ENCODE measurements at places on chromosomes 5 and 9. TPM values are rescaled to one million over a fixed set of nuclear protein-coding genes. Genes with fewer than 3 reads are reported as not detected.

The GPRIN1 gene
- total RNA-seq = 3.0 TPM

The TNFAIP8 gene
- 117 TPM for total RNA-seq

The BTNL8 gene
- 0.18 TPM for total RNA-seq

The NEUROG1 gene
- not detected for total RNA-seq

The PKN3 gene
- 28.0 TPM for total RNA-seq

The MAMDC2 gene
- total RNA-seq = not detected

The FAM200C gene
- total RNA-seq = 1.3 TPM

The GHR gene
- not detected for total RNA-seq

The IQGAP2 gene
- 28.3 TPM for total RNA-seq

The RNF183 gene
- not detected for total RNA-seq

The GNA14 gene
- total RNA-seq = 0.09 TPM

The SLC2A8 gene
- total RNA-seq = 10.7 TPM
